Activated CD4-positive, alpha-beta T cell treated with anti-CD3 and anti-CD28 coated beads for 24 hours (primary cell): ENCODE measurements at places on chromosomes 12 and 14.
A peak's percentile ranks its signal among the peaks of the same experiment; 100 is the strongest.

- DNase-seq: no peak
Observed at GRCh38 chr12:67647799-67648520, 585 bp upstream of the DYRK2 start.

DNA sequence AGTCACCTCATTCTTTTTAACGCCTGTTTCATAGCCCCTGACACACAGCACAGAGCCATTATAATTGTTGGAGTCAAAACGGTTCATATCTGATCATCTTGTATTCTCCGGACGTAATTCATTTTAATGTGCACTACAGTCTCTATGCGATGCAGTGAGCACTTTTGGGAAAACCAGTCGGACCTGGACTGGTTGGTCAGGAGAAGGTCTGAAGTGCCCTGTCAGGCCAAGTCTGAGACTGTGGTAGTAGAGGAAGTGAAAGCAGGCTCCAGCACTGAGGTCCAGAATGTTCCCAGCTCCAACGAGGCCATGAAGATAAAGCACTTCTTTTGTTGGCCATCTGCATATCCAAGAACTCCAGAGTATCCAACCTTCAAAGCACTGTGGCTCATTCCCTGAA, 117.1 kb upstream of the NCOR2 start:
- no peak for DNase-seq

GRCh38 chr12:70264067-70264867, 21.0 kb downstream of the CNOT2 start:
- DNase-seq: no peak

DNA sequence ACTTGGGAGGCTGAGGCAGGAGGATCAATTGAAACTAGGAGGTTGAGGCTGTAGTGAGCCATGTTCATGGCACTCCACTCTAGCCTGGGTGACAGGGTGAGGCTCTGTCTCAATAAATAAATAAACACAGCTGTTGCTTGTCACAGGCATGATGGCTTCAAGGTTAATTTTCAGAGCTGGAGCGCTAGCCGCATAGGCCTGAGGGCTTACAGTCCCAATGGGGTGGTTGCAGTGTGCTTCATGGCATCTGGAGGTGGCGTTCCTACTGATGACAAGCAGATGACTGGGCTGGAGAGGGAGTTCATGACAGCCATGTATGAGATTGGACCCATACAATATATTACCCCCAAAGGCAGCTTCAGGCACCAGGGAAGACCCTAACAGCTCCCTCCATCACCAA, 1.6 kb upstream of the FMNL3 start:
- DNase-seq: no peak

DNA sequence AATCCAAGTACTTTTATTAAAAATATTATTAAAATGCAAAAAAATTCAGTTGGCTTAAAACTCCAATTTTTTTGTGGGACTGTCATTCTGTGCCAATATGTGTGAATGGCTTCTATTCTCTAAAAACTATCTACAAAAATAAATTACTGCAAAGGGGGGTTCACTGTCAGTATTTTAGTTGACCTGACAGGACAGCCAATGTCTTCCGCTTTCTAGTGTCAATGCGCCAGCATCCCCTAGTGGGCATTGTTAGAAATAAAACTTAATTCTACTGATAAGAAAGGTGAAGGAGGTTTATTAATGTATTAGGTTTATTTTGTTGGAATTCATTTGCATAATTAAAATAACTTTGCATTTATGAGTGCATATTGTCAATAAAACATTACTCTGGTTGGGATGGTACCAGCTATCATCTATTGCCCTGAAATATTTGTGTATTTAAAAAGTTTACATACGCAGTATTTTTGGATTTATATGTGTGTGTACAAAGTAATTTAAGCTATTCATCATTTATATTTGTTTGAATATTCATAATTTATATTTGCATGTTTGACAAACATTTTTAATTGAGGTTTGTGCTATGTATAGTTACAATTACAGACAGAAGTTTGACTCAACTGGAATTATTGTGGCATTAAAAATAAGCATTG, 527.2 kb downstream of the FLRT2 start:
- DNase-seq: no peak

DNA sequence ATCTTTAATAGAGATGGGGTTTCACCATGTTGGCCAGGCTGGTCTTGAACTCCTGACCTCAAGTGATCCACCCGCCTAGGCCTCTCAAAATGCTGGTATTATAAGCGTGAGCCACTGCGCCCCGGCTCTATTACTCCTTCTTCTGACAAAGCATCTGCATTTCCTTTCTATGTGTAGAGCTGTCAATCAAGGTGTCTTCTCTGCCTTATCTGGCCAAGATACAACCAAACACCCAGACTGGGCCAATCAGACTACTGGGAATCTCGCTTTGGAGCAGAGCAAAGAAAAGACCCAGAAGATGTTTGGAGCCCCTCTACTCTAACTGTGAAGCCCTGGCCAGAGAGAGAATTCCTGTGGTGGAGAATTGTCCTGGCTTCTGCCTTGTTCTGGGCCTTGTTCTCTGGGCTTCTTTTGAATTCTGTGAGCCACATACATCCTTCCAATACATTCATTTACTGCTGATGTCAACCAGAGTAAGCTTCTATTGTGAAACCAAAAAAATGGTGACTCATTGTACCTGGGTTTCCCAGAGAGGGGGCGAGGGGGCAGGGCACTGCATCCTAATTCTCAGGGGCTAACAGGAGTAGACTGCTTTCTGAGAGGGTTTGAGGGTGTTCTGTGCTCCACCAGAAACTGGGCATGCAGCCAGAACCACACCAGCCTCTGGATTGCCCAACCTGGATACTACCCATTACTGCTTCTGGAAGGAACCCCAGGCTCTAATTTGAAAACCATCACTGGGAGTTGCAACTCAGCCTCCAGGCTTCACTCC, 18.8 kb upstream of the FLVCR2 start:
- peak; percentile 59 for DNase-seq

- no peak for DNase-seq
Observed at GRCh38 chr12:998020-998874, 7.2 kb downstream of the ERC1 start.

DNA sequence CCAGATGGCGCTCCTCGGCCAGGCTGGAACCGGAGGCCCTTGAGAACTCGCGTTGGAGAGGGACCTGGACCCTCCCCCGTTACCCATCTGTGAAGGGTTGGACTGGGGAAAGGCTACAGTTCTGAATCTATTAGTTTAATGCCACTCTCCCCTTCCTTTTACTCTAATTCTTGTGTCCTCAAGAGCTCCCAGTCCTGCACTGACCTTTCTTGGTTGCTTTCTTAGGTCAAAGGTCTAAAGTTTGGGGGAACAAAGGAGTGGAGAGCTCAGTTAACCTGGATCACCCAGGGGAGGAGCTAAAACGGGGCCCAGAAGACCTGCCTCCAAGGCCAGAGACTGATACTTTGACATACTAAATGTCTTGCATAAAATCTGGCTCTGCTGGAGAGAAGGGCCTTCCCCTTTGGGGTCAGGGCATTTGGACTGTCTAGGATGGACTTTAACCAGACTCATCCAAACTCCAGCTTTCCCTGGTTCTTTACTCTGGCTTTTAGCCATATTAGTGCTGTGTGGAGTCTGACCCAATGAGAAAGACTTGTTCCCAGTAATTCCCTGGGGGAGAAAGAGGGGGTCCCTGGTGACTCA, 923 bp upstream of the MLF2 start:
- DNase-seq: no peak

DNA sequence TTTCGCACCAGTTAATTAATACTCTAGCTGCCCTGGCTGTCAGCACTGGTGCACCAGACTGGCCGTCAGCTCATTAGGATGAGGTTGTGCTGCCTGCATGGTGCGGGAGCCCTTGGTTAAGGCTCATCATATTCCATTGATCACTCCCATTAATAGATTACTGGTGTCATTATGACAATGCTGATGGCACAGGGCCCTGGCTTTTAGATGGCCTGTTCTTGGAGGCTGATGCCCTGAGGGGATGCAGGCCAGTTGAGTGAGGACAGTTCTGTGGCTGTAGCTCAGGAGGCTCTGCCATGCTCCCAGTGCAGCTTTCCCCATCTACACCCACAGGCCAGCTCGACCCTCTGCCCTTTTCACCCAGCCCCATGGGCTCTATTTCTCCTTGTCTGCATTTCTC, 126.6 kb downstream of the PRMT8 start:
- DNase-seq: no peak

DNA sequence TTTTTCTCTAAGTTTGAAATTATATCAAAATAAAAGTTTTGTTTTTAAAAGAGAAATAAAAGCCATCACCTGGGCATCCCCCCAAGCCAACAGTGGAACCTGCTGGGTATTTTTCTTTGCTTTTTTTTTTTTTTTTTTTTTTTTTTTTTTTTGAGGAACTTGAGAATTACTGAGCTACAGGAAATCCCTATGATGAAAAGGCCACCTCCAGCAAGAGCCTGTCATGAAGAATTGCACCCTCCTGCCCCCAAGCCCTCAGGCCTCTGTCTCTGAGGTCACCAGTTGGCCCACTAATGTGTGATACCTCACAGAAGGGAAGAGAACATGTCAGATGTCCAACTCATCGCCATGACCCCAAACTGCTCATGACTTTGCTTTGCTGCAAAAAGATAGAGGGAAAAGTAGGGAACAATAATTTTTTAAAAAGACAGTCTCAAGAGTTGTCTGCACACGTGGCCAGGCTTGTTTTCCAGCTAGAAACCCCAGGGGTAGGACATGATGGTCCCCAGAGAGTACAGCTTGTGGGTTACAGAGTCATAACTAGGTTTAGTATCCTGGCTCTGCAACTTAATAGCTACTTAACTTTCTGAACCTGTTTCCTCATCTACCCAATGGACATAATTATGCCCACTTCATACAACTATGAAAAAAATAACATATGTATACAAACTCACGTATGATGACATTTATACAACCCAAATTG, 124.3 kb upstream of the EGLN3 start:
- no peak for DNase-seq

DNA sequence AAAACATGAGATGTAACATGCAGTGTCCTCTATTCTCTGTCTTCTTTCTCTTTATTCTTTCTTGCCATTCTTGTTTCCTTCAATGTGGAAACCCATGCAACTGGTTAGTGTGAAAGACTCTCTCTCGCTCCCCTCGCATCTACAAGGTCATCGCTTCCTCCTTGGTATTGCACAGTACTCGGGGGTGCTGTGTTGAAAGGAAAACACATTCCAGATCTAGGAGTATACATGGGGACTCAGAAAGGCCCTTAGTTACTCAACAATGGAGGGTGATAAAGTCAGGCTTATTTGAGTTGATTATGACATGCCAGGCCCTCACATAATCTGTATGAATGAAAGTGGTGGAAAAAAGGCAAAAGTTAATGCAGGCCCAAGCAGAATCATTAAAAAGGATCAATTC, 75.5 kb upstream of the OVCH1 start:
- no peak for DNase-seq

DNA sequence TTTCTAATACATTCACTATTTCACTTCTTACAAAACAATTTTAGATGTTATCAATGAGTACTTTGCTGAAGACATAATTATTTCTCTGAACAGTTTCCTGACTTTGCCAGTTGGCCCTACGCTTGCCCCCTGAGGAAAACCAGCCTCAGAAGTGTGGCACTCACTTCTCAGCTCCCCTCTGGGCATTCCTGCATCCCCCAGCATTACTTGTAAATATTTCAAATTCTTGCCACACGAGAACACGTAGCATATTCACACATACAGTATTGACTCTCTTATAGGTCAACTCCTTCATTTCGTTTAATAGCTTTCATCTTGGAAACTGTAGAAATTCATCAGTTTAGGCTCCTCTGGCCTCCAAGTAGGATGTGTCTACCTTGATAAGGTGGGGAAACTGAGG, 65.2 kb downstream of the OTX2 start:
- no peak for DNase-seq

- DNase-seq: no peak
Observed at GRCh38 chr14:102215071-102215470, 75.4 kb downstream of the WDR20 start.

- no peak for DNase-seq
Observed at GRCh38 chr14:54026671-54027070, 70.0 kb upstream of the BMP4 start.

GRCh38 chr12:106101803-106102202, 37.0 kb downstream of the NUAK1 start:
- DNase-seq: no peak

DNA sequence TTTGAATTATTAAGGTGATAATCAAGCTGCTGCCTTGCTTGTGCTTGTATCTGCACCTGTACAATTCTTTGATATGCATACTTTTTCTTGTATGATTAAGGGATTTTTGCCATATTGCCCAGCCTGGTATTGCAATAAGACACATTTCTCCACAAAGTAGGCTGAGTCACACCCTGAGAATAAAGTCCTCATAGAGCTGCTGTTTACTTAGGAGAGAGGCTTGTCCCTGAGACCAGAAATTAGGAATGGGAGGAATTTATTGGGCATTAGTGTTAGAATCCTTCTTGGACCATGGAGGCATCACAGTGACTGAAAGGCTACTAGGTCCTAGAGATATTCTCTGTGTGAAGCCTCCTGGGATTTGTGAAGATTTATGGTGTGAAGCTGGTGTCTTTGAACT, 506.8 kb upstream of the FBXO33 start:
- DNase-seq: no peak

- DNase-seq: no peak
Observed at GRCh38 chr14:77344377-77344996, 23.7 kb downstream of the GSTZ1 start.

GRCh38 chr14:89428546-89429198, 11.6 kb upstream of the FOXN3 start:
- no peak for DNase-seq

DNA sequence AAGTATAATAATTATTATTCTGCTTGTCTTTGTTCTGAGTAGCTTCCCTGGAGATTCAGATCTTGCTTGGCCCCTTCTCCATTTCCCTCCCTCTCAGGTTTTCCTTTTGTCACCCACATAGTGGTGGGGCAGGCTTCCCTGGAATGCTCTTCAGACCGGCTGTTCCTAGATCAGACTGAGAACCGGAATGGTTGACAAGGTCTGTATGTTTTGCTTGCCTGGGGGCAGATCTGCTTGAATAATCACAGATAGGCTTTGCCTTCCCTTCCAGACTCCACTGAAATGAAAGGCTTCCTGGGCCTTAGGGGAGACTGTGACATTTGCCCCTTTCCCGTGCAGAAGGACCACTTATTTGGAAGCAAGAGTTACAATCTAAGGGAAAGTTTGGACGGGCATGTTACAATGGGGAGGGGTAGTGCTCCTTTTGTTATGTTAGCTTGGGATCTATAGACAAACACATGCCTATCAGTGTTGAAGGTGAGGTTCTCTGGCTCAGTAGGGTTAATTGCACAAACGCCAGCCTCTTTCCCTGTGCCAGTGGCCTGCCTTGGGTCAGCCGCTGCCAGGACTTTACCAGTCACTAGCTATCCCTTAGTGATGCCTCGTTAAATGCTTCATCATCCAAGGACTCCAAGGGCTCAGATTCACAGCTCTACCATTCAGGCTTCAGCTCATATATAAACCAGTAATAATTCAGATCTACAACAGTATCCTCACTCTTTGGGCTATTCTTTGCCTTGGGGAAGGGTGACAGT, 178.6 kb downstream of the SNAPC1 start:
- no peak for DNase-seq

- no peak for DNase-seq
Observed at GRCh38 chr14:96852823-96853422, 55.7 kb downstream of the VRK1 start.

GRCh38 chr12:53980802-53981496, 4.0 kb upstream of the HOXC10 start:
- no peak for DNase-seq

- peak; percentile 52 for DNase-seq
Observed at GRCh38 chr14:90382491-90383125, 14.2 kb upstream of the CALM1 start.

GRCh38 chr12:126397071-126397581, 1331.9 kb downstream of the AACS start:
- no peak for DNase-seq

GRCh38 chr12:27620121-27620520, 76.1 kb upstream of the REP15 start:
- no peak for DNase-seq
